ENCODE measurements at places on chromosomes 12 and 14.

DNA sequence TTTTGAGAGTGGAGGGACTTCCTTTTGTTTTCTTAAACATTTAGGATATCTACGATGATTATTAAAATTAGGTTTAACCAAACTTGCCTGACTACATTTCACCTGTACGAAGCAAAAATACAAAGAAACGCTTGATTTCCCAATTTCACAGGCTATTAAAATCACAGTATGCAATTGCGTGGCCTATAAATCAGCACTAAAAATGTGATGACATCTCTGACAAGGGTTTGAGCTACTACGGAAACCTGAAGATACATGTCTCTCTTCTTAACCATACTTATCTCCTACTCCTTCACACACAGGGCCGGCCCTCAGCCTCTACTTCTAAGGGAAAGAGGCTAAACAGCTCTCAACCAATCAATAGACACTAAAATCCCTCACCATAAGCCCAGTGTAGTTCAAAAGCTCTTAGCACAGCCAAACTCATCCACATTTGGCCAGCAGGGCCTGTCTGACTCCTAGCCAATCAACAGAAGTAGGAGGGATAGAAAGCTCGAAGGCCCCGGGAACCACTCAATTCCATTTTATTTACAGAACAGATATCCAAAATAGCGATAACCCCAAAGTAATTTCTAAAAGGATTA, 137.3 kb downstream of the FOXN3 start:
- DNase-seq, result peak; percentile 11

DNA sequence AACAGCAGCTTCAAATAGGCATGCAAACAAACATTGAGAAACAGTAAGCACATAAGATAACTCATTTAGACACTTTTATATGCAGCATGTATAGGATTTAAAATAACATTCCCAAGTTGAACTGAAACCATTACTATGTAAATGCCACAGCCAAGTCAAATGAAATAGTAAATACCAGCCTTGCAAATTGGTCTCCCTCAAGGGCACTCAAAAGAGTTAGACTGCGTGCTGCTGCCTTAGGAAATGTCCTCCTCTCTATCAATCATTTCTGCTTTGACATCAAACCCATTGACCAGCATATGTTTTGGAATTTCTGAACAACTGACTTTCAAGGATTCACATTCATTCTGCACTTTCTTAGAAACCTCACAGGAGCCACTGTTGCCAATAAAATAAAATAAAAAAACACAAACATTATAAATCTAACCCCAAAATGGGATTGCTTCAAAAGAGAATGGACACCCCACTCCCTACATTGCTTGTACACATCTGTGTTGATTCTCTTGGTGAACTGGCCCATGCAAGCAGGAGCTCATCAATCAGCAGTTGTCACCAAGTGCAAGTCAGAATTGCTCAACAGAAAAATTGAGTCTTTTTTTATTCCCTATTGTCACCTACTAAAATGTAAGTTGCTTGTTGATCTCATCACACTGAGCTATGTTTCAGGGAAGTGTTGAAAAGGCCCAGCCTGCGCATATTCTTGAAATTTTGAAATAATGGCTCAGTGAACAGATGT, 256.2 kb downstream of the DAD1 start:
- DNase-seq, result no peak

GRCh38 chr14:44341116-44341515, 166.0 kb downstream of the FSCB start:
- DNase-seq, result no peak

- DNase-seq, result no peak
These were observed 23.2 kb downstream of the TTC9 start for GRCh38 chr14:70664698-70665447.

- DNase-seq, result no peak
These were observed 214.2 kb downstream of the SUDS3 start for GRCh38 chr12:118590406-118591150.

DNA sequence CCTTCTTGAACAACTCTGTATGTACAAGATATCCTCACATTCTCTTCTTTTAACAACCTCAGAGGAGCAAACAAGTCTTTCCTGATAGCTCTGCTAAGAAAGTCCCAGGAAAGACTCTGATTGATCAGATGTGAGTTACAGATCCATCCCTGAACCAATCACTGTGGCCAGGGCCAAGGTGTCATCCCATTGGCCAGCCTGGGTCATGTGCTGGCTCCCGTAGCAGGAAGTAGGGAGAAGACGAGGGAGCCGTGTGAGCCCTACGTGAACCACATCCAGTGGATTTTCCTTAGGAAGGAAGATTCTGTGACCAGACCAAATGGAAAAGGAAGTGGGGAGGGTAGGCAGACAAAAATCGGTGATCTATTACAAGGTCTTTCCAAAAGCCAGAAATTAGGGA, 5.6 kb downstream of the P2RX7 start:
- DNase-seq, result peak; percentile 67

DNA sequence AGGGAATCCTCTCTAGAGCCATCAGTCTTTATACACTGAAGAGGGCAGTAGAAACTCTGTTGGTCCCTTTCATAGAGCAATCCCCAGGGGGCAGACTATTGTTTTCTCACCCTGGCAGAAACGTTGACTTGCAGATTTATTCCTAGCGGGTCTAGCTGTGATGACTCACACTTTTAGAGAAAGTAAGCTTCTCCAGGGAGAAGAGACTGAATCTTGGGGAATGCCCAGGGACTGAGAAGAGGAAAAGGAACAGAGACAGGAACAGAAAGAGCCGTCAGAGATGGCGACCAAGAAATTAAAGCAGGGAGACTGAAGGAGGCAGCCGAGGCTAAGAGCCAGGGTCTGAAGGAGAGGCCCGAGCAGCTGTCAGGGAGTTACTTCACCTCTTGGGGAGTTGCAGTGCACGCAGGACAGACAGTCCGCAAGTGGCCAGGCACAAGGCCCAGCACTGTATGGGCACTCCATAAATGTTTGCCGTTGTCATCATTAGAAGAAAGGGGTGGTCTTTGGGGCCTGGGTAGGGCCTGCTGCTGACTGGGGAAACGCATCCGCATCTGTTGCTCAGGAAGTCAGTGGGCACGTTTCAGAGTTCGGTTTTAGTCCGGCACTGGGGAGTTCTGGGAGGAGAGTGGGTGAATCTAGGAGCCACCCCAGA, 13.0 kb downstream of the PLEKHG6 start:
- peak; percentile 87 for DNase-seq

GRCh38 chr12:43169115-43169681, 382.8 kb downstream of the ADAMTS20 start:
- DNase-seq, result no peak
